ENCODE measurements at places on chromosomes 5 and 9.

DNA sequence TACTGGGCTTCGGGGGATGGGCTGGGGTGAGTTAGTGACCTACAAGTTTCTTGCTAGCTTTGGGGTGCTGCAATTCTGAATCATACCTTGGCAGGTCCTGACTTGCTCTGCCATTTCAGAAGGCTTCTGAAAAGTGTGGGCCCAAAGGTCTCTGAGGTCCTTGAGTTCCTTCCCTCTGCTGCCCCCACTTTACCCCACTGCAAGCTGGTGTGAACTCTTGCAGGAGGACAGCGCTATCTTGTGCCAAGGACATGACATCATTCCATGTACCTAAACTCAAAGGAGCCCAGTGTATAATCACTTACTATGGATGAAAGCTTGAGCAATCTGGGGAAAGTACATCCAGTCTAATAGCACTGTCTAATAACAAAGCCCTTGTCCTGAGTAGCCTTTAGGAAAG is 157.4 kb downstream of the RMI1 start:
- DNase-seq: no peak

DNA sequence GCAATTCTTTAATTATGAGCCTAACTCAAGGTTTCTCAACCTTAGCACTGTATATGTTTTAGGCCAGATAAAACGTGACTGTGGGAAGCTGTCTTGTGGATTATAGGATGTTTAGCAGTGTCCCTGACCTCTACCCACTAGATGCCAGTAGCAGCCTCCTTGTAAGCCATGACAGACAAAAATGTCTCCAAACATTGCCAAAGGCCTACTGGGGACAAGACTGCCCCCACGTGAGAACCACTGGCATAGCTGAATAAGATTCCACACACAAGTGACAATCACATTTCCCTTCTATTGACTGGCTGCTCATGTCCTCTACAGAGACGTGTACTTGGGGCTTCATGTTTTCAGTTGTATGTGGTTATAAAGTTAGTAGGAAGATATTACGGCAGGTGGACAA is 55.4 kb downstream of the GOLM1 start:
- no peak for DNase-seq

GRCh38 chr9:87479801-87480201 is 17.9 kb upstream of the DAPK1 start:
- no peak for DNase-seq

- no peak for DNase-seq
These were observed 3.3 kb downstream of the GRIN1 start for GRCh38 chr9:137141976-137142936.

- no peak for DNase-seq
These were observed 10.3 kb downstream of the TTC23L start for GRCh38 chr5:34849253-34849652.

All from stimulated activated CD4-positive, alpha-beta T cell treated with anti-CD3 and anti-CD28 coated beads, Interleukin-15, amount 100 ng/mL, for 1 hour (primary cell).